ENCODE measurements at places on chromosomes 12 and 14.

- DNase-seq, result no peak
Observed at GRCh38 chr12:120943482-120943881, 34.9 kb upstream of the HNF1A start.

- DNase-seq, result no peak
Observed at GRCh38 chr14:60974090-60974651, 6.7 kb downstream of the TRMT5 start.

DNA sequence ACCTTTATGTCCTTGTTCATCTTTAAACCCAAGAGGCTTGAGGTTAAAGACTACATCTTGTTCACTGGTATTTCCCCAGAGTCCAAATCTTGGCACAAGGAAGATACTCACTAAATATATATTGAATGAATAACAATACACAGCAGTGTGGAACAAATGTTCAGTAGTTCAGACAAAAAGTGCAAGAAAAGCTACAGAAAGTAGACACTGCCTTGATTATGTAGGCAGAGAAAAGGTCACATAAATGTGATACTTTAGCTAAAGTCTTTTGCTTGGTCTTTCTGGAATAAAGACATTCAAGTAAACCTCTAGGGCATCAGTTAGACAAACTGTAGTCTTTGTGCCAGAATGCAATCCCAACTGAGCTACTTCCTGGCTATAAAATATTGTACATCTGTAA, 157.0 kb downstream of the TMEM117 start:
- no peak for DNase-seq

- no peak for DNase-seq
Observed at GRCh38 chr14:106039400-106039799, 513.0 kb downstream of the TMEM121 start.

- no peak for DNase-seq
Observed at GRCh38 chr14:105685003-105685402, 158.6 kb downstream of the TMEM121 start.

DNA sequence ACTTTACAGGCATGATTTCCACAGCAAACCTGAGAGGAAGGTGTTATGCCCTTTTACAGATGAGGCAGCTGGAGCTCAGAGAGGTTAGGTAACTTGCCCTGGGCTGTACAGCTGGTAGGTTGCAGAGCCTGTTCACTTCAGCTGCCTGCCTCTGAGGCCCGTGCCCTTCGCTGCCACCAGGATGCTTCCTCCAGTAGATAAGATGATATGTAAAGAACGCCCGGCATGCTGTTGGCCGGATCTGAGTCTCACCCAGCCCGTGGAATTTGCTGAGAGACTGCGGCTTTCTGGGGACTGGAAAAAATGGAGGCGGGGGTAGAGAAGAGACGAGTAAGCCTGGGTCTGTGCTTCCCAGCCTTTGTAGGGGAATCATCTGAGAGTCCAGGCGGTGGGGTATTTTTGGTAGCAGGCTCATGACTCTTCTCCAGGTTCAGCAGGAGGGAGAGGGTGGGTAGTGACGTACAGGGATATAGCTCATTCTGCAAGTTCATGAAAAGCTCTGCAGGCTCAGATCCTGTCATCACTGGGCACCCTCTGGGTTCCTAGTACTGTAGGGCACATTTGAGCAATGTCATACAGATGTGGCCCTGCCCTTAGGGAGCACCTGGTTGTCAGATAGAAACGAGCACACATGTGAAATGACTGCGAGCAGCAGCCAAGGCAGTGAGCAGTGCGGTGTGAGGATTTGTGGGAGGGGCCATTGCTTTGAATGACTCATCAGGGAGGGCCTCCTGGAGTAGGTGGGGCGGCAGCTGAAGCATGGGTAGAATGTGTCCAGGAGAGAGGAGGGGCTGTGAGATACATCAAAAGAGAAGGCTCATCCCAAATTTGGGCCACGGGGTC, 159.4 kb downstream of the TSPAN9 start:
- DNase-seq, result no peak

DNA sequence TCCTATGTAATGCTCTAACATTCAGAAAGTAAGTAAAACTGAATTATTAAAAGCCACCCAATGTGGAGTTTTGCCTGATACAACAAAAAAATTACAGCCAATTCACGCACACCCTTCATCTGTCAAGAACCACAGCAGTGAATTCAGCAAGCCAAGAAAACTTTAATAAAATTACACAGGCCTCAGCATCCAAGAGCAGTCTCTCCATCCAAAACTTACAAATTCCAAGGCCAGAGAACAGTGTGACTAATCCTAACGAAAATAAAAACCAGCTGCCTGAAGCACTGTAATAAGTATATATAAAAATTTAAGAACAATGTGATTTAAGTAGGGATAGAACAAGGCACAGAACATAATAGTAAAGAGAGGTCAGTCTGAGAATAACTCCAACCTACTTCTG, 54.2 kb downstream of the SIX6 start:
- DNase-seq, result no peak

DNA sequence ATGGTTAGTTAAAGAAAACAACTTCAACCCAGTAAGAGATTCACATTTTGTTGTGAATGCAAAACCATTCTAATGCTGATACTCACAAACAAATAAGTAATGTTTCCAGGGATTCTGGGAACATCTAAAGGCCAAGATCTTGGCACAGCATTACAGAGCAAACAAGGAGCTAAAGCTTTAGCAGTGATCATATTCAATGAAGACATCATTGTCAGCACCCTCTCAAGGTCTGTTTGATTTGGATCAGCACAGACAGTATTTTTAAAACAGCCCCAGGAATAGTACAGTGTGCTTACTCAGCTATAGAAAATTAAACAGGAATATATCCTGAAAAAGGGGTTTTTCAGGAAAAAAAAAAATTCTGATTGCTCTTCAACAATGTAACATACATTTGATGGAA, 71.4 kb downstream of the TMEM260 start:
- no peak for DNase-seq

DNA sequence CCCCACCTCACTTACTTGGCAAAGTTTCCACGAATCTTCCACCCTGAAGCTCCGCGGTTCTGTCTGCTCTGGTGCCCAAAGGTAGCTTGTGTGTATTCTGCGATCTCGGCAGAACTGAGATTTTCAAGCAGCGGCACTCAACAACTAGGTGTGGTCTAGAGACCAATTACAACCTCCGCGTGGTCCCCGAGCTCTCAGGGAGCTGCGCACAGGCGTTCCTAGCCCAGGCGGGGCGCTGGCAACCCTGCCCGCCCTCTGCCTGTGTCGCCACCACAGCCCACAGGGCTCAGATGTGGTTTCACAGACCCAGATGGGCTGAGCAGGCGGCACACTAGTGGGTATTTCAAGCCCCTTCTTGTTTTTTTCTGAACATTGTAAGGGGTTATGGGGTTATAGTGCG, 1.5 kb upstream of the DIABLO start:
- peak; percentile 67 for DNase-seq

- DNase-seq, result no peak
Observed at GRCh38 chr12:30820406-30820946, 65.7 kb upstream of the CAPRIN2 start.

GRCh38 chr14:92241966-92242595, 80.9 kb upstream of the SLC24A4 start:
- DNase-seq, result no peak

- DNase-seq, result no peak
Observed at GRCh38 chr12:8629486-8630033, 16.9 kb upstream of the AICDA start.

- peak; percentile 75 for DNase-seq
Observed at GRCh38 chr12:54390668-54391551, 6.4 kb upstream of the ZNF385A start.

DNA sequence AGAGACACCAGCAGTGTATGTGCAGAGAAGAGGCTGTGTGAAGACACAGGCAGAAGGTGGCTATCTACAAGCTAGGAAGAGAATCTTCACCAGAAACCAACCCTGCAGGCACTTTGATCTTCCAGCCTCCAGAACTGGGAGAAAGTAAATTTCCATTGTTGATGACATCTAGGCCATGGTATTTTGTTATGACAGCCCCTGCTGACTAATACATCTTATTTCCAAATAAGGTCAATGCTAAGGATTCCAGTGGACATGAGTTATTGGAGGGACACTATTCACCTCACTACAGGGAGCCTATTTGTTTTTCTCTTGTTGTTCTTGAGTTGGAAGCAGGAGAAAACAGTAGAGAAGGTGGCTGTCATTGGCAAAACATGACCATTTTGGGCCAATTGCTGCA, 88.5 kb upstream of the RIN3 start:
- no peak for DNase-seq

- DNase-seq, result no peak
Observed at GRCh38 chr12:49635656-49636055, 12.3 kb downstream of the PRPF40B start.

- DNase-seq, result no peak
Observed at GRCh38 chr14:33120341-33120740, 181.7 kb downstream of the NPAS3 start.

GRCh38 chr12:67449591-67450052, 180.5 kb downstream of the CAND1 start:
- no peak for DNase-seq

DNA sequence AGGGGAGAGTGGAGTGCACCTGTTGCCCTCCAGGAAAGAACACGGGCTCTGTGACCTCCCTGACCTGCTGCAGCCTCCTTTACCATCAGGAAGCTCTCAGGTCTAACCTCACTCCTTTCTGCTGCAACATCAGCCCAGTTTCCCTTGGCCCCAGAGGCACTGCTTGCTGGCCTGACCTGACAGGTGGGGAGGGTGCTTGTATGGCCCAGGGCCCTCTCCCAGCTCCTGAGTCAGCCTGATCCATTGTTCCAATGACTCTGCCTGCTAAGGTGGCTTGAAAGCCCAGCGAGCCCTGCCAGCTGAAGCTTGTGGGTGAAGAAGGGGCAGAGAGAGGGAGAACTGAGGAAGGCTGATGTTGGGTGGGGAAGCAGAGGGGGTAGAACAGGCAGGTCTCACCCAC, 13.2 kb upstream of the KRT78 start:
- DNase-seq, result no peak

All from CD4-positive, alpha-beta T cell treated with Interferon gamma for 1 hour (primary cell).